ENCODE measurements at places on chromosomes 7 and 10. TPM values are rescaled to one million over a fixed set of nuclear protein-coding genes. Genes with fewer than 3 reads are reported as not detected.

DNA sequence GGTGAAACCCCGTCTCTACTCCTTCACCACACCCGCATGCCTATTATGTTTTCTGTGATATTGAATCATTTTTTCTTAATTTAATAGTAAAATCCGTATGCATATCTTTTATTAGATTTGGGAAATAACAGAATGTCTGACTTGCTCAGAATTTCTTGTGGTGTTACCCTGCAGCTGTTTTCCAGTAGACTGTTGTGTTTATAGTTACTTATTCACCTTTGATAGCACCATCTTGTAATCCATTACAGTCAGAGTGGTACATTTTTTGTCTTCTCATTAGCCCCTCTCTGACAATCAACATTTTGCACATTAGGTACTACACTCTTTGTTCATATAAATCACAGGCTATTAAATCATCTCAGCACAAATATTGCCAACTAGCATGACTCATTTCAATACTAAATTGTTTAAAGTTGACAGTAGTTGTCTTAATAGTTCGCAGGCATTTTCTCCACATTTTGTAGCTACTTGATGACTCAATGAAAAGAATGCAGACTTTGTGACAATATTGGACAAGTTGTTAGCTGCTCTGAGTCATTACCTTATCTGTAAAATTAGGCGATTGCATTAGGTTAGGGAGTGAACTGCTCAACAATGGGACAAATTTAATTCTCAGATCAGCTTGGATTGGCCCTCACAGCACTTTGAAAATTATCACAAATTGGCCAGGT is 17.8 kb upstream of the SLC16A12 start:
- peak; percentile 94 for DNase-seq

DNA sequence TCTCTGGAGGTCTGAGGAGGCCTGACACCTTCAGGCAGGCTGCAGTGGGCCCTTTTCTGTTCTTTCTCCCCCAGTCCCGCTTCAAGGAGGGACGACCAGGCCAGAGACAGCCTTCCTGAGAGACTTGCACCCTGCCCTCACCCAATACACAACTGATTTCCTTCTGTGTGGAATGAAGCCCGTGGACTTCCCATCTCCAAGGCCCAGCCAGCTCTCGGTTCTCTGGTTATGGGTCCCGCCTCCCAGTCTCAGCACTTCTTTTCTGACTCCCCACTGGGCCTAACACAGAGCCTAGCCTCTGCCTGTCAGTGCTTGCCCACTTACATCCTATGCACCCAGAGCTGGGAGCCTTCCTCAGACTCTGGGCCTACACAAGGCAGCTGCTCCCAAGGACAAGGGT is 24.1 kb upstream of the ADCYAP1R1 start:
- no peak for DNase-seq

GRCh38 chr7:92244808-92245486 is 767 bp downstream of the KRIT1 start:
- no peak for DNase-seq

ANKRD30A gene
- polyA plus RNA-seq = not detected

GIMAP1 gene
- not detected for polyA plus RNA-seq

GRCh38 chr7:24884401-24884800 is 95.6 kb downstream of the OSBPL3 start:
- no peak for DNase-seq

COL26A1 gene
- not detected for polyA plus RNA-seq

GRCh38 chr7:29684787-29685650 is 121.3 kb upstream of the WIPF3 start:
- DNase-seq = peak; percentile 30

Measured in foreskin keratinocyte (primary cell).